Coronary artery (tissue), 2 donors: ENCODE measurements at places on chromosomes 1 and 21.
A peak's percentile ranks its signal among the peaks of the same experiment; 100 is the strongest.

DNA sequence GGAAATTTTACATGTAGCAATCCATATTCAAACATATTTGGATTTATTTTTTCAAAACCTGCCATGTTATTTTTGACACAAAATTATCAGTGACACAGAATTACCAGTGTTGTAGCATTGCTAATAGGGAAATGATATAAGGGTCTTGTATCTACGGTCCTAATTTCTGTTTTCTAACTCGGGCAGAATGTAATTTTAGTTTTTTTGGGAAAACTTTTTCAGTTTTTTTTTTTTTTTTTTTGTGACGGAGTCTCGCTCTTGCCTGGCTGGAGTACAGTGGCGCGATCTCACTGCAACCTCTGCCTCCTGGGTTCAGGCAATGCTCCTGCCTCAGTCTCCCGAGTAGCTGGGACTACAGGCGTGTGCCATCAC is 2.6 kb downstream of the UQCRH start:
- no peak for DNase-seq

GRCh38 chr1:226063224-226063976 is 884 bp downstream of the H3-3A start:
- peak; percentile 78 for DNase-seq

GRCh38 chr1:40824591-40825434 is 37.4 kb downstream of the CITED4 start:
- no peak for DNase-seq

- DNase-seq: no peak
These were observed 74.4 kb downstream of the COL24A1 start for GRCh38 chr1:86082183-86082582.

- DNase-seq: no peak
These were observed 175.4 kb downstream of the ZBTB18 start for GRCh38 chr1:244226435-244226834.

GRCh38 chr21:16841975-16842695 is 670.7 kb upstream of the CXADR start:
- no peak for DNase-seq

DNA sequence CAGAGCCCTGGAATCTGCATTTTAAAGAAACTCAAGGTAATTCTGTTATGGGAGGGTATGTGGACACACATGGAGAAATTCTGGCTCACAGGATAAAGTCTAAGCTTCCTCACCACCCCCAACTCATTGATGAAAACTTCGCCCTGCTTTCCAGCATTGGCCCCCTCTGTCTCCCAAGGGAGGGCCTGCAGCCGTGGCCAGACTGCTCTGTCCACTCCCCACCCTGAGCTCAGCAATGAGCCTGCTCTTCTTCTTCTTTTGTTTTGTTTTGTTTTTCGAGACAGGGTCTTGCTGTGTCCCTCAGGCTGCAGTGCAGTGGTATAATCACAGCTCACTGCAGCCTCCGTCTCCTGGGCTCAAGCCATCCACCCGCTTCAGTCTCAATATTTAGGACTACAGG is 136.8 kb upstream of the EDN2 start:
- no peak for DNase-seq

GRCh38 chr1:240878631-240879030 is 266.7 kb upstream of the GREM2 start:
- DNase-seq: no peak

DNA sequence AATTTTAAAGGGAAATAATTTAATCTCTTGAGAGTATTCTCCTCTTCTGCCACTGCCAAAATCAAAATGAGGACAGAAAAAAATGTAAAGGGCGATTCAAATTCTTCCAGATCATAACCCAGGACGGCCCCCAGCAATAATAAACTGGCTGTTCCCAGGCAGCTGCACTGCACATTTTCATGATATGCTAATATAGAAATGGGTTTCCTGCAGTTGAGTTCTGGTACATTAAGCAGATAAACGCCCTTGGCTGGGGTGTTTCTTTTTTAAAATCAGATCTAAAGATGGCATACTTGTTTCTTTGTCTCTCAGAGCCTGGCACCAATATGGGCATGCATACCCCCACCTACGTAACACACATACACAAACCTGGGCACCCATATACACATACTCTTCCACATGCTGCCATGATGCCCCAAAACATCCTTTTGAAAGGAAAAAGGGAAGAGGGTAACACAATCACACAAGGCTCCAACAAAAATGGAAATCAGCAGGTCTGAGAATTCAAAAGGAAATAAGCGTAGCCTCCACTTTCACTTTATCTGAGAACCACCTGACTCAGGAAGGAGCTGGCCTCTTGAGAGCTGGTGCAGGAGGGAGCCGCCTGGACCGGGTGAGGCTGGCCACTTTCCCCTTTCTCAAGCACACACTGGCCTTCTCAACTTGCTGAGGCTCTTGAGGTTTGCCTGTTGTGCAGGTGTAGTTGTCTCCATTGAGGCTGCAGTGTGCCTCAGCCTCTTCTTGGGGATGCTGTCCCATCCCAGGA is 653.4 kb downstream of the KIF26B start:
- DNase-seq: no peak

GRCh38 chr1:27609210-27609555 is 5.2 kb upstream of the AHDC1 start:
- no peak for DNase-seq

- no peak for DNase-seq
These were observed 108.2 kb downstream of the DIRAS3 start for GRCh38 chr1:67942274-67942673.

- DNase-seq: no peak
These were observed 996 bp downstream of the CNIH4 start for GRCh38 chr1:224357626-224358124.

- DNase-seq: peak; percentile 85
These were observed 27.0 kb upstream of the PRELP start for GRCh38 chr1:203448521-203449061.

DNA sequence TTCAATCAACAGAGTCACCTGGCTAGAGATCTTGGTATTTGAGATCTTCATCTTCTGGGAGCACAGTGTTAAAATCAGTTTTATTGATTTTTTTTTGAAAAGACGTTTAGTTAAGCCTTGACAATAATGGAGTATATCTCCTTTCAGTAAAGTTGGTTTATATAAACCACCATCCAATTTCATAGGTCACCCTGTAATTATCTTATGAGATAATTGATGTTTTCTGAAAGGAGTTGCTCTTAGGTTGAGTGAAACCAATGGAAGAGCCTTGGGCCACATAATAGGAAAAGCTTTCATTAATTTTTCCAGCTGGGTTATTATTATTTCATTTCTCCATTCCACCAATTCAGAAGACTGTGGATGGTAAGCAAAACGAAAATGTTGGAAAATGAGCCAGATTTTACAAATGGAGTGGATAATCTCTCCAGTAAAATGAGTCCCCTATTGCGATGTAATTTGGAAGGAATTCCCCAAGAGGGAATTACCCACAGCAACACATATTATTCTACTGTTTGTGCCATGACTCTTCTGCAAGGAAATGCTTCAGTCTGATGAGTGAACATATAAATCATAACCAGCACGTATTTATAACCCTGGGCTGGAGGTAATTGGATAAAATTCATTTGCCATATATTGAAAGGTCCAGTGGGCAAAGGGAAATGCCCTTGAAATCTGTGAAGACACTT is 46.2 kb upstream of the TINAGL1 start:
- no peak for DNase-seq

GRCh38 chr1:91764471-91765115 is 121.4 kb downstream of the TGFBR3 start:
- DNase-seq: no peak

GRCh38 chr21:29321932-29322928 is 23.5 kb downstream of the BACH1 start:
- no peak for DNase-seq

DNA sequence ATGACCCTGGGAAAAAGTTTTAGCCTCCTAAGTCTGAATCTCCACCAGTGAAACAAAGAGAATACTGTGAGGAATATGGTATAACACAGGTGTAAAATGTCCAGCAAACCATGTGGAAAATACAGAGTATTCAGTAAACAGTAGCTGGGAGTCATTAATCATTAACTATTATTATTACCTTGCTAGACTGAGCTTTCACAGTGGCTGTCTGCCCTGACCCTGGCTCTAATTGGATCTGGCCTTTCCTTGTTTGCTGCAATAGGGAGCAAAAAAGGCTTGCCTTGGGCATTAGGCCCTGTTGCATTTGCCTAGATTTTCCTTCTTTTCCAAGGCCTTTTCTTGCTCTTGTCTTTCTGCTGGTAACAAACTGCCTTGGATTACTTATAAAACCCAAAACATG is 179.1 kb upstream of the BEND5 start:
- no peak for DNase-seq

DNA sequence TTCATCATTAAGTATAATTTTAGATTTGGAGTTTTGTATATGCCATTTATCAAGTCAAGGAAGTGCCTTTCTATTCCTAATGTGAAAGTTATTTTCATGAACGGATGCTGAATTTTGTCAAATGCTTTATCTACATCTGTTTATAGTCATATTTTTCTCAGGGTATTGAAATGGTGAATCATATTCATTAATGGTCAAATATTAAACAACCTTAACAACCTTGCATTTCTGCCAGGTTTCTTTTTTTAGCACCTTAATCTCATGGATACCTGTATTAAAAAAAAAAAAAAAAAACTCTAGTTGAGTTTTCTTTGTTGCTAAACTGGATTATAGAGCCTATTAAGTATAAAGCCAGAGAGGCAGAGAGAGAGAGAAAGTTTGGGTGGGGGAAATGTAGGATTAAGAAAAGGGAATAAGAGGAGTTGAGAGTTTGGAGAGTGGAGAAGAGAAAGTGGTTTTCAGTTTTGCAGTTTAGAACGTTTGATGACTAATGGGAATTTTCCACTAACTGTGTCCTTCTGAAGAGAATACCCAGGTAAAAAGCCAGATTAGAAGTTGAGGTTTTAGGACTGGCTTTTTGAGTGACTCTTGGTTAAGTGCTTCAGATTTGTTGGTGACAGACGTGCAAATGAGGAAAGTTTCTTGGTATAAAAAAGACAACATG is 305.0 kb downstream of the HLX start:
- no peak for DNase-seq

DNA sequence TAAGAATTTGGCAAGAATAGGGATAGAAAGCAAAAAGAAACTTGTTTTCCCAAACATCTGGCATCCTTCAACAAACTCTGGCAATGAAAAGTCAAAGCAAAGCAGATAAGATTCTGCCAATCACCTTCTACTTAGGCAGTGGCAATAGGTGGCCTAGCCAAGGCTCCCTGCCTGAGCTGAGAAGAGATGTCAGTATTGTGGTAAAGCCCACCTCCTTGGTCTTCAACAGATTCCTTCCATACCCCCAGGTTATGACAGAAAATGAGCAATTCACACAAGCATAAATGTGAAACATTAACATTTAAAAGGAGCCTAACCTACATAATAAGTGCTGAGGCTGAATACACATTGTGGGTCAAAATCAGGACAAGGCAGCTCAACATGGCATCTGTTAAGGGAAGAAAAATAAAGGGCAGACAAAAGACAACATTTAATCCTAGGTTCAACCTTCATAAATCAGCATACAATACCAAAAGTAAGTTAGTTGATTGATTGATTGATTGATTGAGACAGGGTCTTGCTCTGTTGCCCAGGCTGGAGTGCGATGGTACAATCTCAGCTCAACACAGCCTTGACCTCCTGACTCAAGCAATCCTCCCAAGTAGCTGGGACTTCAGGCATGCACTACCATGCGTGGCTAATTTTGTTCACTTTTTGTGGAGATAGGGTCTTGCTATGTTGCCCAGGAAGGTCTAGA is 123.1 kb downstream of the AKT3 start:
- no peak for DNase-seq

DNA sequence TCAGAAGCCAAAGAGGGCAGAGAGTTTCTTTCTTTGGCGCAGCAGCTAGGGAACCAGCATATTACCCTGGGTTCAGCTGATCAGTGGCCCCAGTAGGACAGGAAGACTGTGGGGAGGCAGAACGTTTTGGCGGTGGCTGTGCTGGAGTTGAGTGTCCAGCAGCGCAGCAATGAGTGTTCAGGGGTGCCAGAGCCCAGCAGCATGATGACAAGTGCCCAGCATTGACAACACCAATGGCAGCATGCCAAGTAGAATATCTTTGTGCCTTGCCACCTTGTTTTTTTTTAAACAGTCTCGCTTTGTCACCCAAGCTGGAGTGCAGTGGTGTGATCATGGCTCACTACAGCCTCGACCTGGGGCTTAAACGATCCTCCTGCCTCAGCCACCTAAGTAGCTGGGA is 106.7 kb upstream of the CDC42BPA start:
- DNase-seq: no peak

GRCh38 chr1:158007667-158008386 is 14.4 kb downstream of the KIRREL1 start:
- DNase-seq: no peak

DNA sequence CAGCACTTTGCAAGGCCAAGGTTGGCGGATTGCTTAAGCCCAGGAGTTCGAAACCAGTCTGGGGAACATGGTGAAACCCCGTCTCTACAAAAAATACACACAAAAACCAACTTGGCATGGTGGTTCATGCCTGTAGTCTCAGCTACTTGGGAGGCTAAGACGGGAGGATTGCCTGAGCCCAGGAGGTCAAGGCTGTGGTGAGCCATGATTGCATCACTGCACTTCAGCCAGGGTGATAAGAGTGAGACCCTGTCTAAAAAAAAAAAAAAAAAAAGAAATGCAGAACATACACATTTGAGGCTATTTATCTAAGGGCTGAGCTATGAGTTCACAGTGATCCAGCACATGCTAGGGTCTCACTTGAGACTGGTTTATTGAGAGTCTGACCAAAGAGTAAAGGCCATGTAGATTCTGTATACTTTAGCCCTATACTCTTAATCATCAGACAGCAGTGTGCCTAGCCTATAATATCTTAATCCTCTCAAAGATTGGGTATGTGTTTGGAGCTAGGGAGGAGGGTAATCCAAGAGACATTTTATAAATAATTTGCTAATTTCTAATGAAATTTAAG is 23.9 kb downstream of the RNF2 start:
- no peak for DNase-seq

- no peak for DNase-seq
These were observed 23.0 kb downstream of the ARV1 start for GRCh38 chr1:231001892-231002291.

DNA sequence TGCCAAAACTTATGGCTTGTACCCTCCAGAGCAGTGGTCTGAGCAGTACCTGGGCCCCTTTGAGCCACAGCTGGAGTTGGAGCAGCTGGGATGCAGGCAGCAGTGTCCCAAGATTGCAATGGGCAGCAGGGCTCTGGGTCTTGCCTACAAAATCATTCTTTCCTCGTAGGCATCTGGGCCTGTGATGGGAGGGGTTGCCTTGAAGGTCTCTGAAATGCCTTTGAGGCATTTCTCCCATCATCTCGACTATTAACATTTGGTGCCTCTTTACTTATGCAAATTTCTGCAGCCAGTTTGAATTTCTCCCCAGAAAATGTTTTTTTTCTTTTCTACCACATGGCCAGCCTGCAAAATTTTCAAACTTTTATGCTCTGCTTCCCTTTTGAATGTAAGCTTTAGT is 31.0 kb upstream of the TSPAN2 start:
- no peak for DNase-seq

DNA sequence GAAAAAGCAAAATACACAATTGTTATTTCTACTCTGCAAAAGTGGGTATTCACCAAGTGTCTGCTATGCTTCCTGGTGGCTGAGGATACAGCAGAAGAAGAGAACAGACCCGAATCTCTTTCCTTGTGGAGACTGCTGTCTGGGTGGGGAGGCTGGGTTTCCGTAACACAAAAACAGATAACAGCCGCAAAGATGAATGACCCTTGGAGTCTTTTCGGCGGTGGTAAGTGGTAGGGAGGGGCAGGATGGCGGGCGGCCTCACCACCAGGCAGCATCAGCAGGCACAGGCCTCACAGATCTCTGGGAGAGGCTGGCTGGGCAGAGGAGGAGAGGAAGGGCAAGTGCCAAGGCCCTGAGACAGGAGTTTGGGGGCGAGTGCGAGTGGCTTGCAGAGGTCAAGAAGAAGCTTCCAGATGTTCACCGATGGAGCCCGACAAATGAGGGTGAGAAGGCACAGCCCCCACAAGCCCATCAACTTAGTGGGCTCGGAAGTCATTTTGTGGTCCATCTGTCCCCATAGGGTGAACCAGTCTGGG is 164.2 kb downstream of the RHOU start:
- DNase-seq: no peak
